ENCODE measurements at places on chromosomes 6 and 20.

DNA sequence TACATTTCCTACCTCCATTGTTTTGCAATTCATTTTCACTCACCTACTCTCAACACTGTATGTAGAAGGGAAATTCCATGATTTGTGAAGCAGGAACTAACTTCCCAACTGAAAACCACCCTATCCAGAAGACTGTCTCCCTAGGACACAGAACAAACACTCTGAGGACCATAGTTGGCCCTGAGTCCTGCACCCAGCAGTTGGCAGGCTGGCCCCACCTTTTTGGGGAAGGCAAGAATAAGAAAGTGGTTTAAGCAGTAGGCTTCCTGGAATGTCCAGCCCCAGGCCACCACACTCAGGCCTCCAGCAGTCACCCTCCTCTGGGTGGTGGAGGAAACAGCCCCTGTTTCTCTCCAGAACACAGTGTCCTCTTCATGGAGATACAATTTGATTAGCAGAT, 258.8 kb downstream of the ARHGAP18 start:
- no peak for DNase-seq

GRCh38 chr6:14501914-14502313, 384.3 kb downstream of the CD83 start:
- no peak for DNase-seq

GRCh38 chr6:157542414-157543160, 161.6 kb downstream of the ZDHHC14 start:
- DNase-seq = no peak

DNA sequence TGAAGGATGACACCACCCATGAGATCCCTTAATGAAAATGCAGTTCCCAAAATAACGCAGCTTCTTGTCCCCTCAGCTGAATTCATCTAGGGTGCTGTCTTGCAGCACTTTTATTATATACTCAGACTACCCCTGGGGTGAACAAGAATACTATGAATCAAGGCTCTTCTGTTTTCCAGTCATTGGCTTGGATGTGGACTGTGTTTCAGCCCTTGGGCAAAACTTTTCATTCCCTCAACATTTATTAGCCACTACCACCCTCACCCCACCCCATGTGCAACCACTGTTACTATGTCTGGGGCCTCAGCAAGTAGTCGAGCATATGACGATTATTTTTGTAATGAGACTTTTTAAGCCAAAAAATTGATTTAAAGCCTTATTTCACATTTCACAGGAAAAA, 319.2 kb upstream of the PLN start:
- DNase-seq = no peak

DNA sequence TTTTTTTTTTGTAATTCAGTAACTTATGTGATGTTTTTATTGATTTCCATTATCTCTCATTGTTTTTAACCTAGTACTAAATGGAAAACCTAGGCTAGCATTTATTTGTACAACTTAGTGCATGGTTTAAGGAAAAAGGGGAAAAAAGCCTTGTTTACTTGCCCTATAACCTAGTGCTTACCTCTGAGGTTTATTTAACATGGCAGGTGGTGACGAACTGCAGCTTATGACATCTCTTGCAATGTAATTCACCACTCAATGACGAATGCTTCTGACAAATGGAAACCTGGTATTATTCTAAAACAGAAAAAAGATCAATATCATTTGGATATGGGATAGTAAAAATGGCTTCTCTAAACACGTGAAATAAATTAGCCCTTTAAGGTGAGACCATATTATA, 618.6 kb upstream of the FLRT3 start:
- DNase-seq = no peak

GRCh38 chr20:346640-347316, at the start of gene NRSN2:
NRSN2 (plus strand) TSS chr20:347111; CDS start chr20:349644, 2,533 bp downstream.
- peak; percentile 63 for DNase-seq

All from NCI-H2081 (cell line).